Activated CD4-positive, CD25-positive, alpha-beta regulatory T cell (primary cell): ENCODE measurements at places on chromosomes 6 and 20.

- no peak for DNase-seq
Measured at GRCh38 chr6:43634702-43635303, 837 bp upstream of the MAD2L1BP start.

DNA sequence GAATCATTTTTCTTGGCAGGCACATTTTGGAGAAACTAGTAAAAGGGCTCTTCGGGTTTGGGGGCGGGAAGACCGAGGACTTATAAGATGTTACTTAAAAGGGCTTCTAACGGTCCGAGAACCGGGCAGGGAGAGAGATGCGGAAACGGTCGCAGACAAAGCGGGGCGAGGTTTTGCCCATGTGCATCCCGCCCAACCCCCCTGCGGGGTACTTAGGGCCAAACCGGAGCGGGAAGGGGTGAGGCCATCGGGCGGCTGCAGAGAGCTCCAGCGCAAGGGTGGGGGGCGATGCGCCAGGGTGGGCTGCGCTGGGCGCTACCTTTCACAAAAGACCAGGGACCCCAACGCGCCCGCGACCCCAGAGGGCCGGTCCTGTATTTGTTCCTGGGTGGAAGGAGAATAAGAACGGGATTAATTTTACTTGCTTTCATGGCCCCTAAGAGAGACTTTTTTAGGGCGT is 616 bp downstream of the TUBB start:
- DNase-seq = peak; percentile 32

DNA sequence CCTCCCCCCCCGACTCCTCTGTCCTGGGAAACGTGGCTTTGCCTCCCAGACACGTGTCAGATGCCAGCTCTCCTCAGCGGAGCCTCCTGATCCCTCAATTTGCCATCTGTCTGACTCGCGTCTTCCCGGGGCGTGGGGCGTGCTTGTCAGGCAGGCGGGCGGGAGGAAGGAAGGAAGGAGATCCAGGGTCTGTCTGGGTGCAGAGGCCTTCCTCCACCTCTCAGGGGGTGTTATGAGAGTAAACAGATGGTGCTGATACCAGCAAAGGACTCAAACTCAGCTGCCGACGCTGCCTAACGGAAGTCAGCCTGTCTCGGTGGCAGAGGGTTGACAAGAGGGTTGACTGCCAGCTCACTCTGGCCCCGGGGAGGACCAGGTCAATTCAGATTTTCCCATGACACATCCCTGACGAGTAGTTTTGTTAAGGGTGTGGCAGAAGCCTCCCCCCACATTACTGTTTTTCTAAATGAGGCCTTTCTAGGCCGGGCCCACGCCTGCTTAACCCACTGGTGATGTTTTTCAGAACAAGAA is 17.0 kb downstream of the UQCC2 start:
- no peak for DNase-seq

DNA sequence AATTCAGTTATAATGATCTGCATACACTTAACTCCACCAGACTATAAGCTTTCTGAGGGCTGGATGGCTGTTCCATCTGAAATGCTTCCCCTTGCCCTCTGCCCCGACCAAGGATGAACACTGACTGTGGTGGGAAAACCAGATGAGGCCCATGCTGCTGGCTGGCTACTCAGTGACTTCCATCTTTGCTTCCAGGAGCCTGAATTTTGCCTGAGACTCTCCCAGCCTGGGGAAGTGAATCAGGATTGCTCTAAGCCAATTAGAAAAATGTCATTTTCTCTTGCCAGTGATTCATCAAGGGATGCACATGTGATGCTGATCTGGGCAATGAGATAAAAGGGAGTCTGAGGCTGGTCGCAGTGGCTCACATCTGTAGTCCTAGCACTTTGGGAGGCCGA is 1.7 kb upstream of the TOMM34 start:
- no peak for DNase-seq

GRCh38 chr6:112061605-112062004 is 7.7 kb downstream of the CCN6 start:
- DNase-seq = no peak

DNA sequence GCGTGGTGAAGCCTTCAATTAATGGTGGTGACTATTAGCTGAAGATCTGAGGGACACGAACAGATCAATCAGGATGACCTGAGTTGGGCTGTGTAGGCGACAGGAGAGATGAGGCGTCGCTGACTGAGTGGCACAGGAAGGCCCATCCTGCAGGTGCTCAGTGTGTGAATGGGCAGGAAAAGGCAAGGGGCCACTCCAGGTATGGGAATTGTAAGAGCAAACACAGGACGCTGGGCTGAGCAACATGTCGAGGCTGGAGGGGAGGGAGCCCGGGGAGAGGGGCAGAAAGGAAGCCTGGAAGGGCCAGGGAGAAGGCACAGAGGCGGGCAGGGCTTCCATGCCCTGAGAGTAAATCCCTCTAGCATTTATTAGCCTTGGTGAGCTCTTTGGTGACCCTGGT is 151.0 kb downstream of the VEGFA start:
- DNase-seq = no peak

- no peak for DNase-seq
Measured at GRCh38 chr6:142786476-142786875, 158.5 kb downstream of the HIVEP2 start.

DNA sequence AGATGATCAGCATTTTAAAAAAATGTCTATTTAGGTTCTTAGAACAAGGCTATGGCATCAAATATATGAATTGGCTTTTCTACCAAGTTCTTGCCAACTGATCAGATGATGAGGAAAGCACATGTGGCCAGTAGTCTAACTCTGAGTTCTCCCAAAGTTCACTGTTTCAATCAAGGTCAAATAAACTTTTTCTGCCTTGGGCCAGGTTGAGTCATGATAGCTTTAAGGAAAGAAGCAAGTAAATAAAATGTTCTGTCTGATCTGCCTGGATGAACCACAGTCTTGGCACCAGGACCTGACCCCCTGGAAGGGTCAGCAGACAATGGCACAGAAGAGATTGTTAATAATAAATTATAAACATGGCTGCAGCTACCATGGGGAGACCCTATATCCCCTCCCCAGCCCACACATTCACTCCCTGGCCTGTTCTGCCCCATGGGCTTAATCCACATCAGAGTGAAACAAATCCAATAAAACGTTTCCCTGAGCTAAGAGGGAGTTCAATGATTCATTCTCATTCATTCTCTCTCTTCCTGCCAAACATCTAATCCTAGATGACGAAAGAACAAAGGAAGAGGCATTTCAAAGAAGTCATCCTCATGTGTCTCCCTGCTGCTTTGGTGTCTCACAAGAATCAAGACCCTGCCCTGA is 661.6 kb downstream of the DHX35 start:
- DNase-seq = no peak

DNA sequence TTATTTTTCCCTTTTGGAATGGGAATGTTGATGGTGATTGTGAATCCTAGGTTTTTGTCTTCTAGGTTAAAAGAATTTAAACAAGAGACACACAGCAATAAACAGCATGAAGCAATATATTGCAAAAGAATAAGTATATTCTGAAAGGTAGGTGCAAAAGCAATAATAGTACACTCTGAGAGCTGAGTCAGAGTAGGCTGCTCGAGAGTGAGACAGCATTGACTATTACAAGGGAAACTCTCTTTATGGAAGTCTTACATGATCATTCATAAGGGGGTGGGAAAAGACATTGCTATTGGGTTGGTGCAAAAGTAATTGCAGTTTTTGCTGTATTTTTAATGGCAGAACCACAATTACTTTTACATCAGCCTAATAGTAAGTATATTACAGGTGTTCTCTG is 25.0 kb downstream of the FBXO5 start:
- DNase-seq = no peak

- DNase-seq = no peak
Measured at GRCh38 chr6:40247516-40248115, 313.4 kb upstream of the MOCS1 start.

DNA sequence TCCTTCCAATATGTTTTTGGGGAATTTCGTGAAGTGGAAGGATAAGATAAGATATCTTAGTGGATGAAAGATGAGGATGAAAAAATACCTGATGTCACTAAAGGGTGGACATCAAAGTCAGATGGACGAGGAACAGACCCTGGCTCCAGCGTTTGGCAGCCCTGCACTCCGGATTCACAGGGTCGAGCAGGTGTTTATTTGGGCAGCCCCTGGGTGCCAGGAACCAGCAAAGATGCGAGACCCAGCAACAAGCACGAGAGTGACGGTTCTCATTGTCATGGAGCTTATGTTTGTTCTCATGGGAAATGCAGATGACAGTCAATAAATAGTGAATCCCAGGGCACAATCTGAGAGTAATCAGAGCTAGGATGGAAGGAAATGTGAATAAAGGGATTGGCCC is 131.1 kb downstream of the PHACTR3 start:
- DNase-seq = no peak

DNA sequence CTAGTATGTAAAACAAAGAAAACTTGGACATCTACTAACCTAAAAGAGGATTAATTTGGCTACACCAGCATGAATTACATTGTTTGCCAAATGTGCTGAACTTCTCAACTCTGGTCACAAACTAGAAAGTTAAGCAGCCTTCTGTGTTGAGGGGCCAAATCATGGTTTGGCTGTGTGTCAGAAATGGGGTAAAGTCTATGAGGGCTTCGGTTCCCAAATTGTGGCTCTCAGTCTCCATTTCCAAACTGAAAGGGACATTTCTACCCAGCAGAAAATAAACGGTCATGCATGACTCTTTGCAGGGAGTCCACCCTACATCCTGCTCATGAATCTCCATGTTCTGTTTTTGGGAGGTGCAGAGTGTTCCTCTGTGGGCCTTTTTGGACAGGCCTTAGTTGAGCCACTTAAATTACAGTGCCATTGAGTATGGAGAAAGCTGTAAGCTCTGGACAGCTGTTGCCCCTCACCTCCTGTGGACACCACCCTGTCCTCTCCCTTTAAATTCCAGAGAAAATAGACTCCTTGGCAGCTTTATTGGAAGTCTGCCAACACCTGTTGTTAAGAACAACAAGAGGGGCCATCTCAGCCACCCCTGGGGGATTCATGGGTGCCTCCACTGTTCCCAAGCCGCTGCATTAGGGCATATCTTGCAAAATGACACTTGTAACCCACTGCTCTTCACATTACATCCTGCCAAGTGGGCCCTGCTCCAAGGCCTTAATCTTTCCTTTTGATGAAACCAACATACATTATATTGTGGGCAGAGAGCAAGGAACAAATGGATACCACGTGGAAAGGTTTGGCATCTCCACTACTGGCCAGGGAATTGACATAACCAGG is 27.5 kb upstream of the SNRPC start:
- DNase-seq = no peak

- no peak for DNase-seq
Measured at GRCh38 chr6:5172041-5172653, 87.0 kb downstream of the PPP1R3G start.

- no peak for DNase-seq
Measured at GRCh38 chr20:57009355-57009754, 257.1 kb downstream of the BMP7 start.

DNA sequence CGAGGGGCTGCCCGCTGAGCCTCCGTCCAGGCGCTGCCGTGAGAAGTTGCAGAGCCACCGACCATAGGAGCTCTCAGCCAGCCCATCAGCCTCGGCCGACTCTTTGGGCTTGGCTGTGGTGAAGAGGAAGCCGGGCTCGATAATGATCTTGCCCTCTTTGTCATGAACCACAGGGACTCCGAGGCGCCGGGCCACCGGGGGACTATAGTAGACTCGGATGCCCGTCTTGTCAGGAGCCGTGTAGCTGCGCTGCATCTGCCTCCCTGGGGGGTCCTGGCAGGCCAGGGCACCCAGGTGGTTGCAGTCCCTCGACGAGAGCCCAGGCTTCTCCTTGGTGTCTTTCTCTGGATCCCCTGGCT is 20.5 kb upstream of the DSN1 start:
- DNase-seq = no peak

DNA sequence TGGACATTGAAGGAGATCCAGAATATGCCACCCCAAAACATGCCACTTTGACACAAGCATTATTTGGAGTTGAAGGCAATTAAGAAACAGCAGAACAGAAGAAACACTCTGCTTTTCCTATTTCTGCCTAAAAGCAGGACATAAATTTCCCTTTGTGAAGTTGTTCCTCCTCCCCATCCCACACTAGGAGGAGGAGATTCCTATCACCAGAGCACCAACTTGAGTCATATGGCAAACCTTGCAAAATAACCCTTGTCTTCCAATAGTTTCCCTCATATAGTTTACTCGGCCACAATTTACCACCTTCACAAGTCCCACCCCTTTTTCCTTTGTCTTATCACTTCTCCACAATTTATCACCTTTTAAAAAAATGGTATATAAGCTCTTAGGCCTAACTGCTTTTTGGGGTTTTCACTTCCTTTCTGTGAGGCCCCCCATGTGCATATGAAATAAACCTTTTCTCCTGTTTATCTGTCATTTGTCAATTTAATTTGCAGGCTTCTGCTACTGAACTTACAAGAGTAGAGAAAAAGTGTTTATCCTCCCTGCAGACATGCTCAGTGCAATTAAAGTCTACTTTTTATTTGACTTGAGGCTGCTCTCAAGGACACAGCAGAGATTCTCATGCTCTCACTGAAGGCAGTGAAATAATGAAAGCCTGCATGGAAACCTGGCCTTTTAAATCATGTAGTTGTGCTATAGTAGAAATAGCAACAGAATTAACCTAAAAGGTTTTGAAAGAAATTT is 2.8 kb upstream of the RAB23 start:
- DNase-seq = no peak

DNA sequence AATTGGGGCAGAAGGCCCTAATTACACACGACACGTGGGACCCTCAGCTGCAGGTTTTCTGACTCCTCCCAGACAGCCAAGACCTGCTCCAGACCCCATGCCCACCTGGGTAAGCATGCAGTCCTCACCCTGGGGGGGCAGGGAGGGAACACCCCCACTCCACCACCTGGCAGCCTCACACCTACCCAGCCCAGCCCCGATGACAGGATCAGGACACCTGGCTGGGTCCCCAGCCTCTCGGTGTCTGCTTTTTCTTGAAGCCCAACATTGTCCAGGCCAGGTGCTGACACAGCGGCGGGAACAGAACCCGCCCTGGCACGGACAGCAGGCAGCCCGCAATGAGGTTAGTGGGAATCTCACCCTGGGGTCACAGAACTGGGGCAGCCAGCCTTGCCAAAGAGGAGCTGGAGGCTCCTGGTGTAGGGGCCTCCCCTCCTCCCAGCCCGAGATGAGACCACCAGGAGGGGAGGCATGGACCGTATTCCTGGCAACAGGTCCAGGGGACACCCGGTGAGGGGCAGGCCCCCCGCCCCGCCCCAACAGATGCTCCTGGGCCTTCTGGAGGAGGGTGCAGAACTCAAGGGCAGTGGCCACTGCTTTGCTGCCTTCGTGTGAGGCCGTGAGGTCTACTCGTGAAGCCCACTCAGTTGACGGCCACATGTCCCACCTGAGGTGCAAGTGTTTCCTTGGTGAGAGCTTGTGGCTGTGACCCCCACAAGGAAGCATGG is 103.8 kb downstream of the DLL1 start:
- DNase-seq = no peak

DNA sequence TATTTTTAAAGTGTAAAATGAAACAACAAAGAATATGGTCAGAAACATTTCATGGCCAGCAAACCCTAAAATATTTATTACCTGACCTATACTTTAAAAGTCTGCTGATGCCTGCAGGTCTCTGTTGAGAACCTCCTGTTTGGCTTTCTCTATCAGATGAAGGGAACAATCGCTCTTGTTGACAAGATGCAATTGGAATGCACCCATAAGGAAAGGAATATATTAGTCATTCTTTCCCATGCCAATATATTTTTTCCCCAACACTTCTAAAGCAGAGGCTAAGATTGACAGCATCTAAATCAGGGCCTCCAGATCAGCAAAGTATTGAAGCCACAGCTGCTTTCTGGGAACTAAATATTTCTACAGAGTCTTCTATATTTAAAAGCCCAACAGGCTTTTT is 897.8 kb downstream of the EPHA7 start:
- no peak for DNase-seq
